Stimulated activated CD4-positive, alpha-beta T cell treated with anti-CD3 and anti-CD28 coated beads, Interleukin-12 subunit alpha, Interleukin-12 subunit beta, amount 100 ng/mL, for 24 hours (primary cell): ENCODE measurements at places on chromosomes 5 and 9.

- DNase-seq = no peak
These were observed 189.8 kb upstream of the MAP3K1 start for GRCh38 chr5:56625541-56625940.

DNA sequence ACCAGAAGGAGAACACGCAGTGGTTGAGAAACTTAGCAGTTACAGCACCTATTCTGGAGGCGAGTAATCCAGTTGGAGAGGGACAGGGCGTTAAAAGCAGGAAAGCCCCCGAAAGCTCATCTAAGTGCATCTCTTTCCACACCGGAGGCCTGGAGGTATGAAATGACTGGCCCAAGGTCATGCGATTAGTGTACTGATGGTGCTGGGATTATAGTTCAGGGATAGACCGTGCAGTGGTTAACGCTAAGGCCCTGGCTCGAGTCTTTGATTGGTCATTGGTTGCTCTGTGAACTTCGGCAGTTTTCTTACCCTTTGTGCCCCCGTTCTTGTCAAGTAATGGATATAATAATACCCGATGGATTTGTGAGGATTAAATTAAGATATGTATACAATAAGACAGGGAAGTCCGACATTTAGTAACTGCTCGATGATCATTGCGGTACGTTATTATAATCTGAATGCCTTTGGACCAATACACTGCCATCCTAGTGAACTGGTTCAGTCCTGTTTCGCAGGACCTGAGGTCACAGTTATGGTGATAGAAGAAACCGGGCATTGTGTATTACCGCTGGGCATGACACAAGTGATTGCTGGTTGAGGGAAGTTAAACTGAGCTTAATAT, 960 bp downstream of the CANX start:
- peak; percentile 28 for DNase-seq

GRCh38 chr9:110602281-110602680, 22.7 kb upstream of the SVEP1 start:
- DNase-seq = no peak

DNA sequence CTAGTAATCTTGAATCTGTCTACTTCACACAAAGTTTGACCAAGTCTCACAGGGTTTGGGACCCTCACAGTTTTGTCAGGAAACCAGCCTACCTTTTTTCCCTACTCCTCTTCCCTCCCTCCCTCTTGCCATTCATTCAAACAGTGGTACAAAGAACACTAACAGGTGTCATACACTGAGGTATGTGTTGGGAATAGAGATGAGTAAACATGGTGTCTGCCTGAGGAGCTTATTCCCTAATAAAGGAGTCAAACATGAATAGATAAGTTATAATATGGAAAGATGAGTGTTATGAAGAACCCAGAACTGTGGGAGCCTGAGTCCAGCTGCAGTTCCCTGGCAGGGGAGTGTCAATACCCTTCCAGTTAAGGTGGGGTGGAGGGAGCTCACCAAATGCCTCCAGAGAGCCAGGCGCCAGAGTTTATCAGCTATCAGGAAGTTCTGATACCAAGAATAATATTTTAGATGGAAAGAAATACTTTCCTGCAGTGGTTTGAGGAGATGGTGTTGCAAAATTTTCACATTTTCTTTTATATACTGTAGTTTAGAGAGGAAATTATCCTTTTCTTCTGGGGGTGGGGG, 183.4 kb upstream of the NR3C1 start:
- DNase-seq = no peak

DNA sequence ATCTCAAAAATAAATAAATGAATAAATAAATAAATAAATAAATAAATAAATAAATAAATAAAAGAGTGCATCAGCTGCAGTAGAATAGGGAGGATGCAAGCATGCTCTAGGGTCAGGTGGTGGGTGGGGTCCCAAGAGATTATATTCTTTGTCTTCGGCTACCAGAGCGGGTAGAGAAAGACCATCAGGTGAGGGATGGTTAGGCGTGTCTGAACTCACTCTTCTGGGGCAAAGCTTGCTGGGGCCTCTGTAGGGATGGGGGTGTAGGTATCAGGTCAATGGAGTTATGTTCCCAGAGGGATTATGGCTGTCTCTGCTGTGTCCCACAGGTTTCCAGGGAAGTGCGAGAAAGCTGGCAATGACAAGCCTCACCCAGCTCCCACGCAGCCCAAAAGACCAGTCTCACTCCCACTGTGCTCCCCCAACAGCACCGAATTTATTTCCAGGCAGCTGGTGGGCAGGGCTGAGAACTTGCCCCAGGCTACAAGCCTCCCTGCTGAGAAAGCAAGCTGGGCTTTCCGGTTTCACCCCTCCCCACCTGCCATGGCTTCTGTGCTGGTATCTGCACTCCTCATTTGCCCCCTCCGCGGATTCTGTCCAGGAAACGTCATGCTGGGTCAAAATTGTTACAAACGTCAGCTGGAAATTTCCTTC, 180.8 kb downstream of the LURAP1L start:
- no peak for DNase-seq
